ENCODE measurements at places on chromosomes 1 and 21.

DNA sequence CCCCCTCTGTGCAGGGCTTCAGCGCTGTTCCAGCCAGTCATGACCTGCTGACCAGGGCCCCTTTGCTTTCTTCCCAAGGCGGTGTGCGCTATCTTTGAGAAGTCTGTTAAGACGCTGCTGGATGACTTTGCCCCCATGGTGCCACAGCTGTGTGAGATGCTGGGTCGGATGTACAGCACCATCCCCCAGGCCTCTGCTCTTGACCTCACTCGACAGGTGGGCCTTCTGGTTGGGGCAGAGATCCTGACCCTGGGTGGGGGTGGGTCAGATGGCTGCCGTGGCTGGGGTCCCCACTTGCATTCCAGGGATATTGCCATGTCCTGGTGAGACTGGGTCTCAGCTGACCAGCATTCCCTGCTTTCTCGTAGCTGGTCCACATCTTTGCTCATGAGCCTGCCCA, 9.0 kb upstream of the DPH2 start:
- DNase-seq, result no peak

DNA sequence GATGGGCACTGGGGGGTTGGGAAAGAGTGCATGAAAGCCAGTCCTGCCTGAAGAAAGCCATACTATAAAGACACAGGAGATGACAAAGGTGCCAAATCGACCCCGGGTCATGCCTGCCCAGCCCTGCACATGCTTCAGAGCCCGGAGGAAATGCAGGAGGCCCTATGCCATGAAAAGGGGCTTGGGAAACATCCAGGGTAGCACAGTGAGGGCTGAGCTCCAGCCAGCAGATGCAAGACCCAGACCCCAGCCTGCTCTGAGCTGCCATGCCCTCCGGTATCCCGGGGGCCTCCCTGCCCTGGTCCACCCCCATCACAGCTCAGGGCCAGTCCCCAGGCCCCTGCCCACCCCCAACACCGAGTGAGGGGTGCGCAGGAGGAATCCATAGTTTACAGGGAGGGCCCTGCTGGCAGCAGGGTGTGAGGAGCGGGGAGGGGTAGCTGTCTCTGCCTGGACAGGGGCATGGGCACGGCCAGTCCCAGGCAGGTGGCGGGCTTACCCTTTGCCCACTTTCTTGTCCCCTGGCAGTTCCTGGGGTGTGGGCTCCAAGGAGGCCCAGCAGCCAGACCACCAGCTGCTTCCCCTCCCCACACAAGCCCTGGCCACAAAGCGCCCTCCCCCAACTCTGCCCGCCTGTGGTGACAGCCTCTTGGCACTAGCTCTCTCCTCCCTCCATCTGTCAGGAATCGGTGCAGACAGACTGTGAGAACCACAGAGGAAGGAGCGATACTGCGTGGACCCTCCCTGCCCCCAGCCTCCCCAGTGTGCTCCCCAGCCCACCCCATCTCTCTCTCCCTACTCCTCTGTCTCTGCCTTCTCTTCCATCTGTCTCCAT, 16.8 kb downstream of the LRP8 start:
- no peak for DNase-seq

- no peak for DNase-seq
These were observed 134.4 kb upstream of the PRDX6 start for GRCh38 chr1:173342736-173343135.

DNA sequence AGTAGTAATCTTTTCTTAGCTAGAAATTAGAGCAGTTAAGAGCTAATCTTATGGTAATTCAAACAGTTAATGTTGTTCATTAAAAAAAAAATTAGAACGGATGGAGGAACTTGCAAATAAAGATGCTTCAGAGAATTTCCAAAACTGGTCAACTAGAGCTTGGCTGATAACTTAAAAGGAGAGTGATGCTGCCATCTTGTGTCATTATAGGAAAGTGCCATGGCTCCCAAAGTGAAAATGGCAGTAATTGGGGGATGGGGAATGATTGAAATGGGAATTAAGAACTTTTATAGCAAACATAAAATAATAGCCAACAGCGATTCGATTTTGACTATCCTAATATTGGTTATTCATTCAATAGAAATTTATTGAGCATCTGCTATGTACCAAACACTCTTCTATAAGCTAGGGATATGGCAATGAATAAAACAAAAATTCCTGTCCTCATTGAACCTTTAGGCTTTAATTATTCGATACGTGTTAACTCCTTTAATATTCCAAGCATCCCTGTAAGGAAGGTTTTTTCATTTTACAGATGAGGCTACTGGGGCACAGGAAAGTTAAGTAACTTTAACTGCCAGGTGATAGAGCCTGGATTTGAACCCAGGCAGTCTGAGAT, 5.7 kb upstream of the PLPP3 start:
- DNase-seq, result no peak

- no peak for DNase-seq
These were observed 55.5 kb downstream of the MAB21L3 start for GRCh38 chr1:116166655-116167054.

GRCh38 chr1:183179033-183179432, 7.0 kb upstream of the LAMC2 start:
- no peak for DNase-seq

DNA sequence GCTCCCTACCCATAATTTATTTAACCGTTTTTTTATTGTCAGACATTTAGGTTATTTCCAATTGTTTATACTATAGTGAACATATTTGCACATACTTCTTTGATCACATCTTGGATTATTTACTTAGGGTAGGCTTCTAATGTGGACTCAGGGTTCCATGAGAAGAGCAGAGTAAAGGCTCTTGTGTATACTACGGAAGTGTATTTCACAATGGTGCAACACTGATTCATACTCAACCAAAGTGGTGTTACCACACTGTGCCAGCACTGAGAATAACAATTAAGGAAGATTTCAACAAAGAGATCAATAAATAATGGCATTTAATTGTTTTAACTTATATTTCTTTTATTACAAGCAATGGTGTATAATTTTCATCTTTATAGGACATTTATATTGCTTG, 251.2 kb downstream of the ZNF326 start:
- DNase-seq, result no peak

- DNase-seq, result no peak
These were observed 1.1 kb upstream of the SLAMF8 start for GRCh38 chr1:159825564-159825963.

DNA sequence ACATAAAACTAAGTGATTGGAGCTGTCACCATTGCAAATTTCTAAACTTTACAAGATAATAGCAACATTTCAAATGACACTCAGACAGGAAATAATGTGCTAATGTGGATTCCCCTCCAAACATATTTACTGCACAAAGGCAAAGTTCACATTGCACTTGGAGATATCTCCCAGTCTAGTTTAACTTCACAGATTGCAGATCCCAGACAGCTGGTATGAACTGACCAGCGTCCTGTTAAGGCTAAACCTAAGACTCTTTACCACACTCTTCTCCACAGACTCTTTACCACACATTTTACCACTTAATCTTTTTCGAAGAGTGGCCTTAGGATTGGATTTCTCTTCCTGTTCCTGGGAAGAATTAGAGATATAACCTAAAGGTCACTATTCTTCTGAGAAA, 40.6 kb upstream of the HSD3B1 start:
- no peak for DNase-seq

DNA sequence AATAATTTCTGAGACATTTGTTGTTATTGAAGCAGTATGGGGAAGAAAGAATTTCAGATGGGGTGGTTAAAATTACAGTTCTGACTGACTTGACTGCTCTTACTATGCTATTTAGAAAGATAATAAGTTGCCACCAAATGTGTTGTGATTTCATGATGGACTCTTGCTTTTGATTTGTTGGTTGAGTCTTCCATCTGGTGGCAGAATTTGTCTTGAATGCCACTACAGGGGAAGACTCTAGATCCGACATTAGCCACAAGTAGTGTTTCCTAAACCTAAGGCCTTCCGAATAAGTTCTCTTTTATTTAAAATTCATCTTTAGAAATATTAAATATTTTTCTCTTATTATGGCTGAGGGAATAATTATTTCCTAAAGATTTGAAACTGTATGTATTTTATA, 190.9 kb upstream of the ADGRL4 start:
- DNase-seq, result no peak

- DNase-seq, result no peak
These were observed 158.8 kb downstream of the TM2D1 start for GRCh38 chr1:61566177-61566576.

- no peak for DNase-seq
These were observed 238.2 kb downstream of the PTPRU start for GRCh38 chr1:29474274-29475244.

DNA sequence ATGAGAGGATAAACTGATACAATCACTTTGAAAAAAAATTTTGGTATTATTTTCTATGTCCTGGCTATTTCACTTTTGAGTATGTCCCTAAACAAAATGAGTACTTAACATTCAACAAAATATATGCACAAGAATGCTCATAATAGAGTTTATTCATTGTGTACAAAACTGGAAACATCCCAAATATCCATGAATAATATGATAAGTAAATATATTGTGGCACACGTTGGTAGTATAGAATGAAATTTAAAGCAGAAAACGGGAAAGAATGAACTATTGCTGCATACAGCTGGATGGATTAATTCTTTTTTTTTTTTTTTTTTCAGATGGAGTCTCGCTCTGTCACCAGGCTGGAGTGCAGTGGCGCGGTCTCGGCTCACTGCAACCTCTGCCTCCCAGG, 725.2 kb downstream of the LTN1 start:
- DNase-seq, result no peak

GRCh38 chr21:46096596-46097335, 1.1 kb upstream of the COL6A2 start:
- DNase-seq, result no peak

GRCh38 chr1:206498685-206499084, 8.6 kb upstream of the RASSF5 start:
- no peak for DNase-seq
